ENCODE measurements at places on chromosomes 1 and 21.

GRCh38 chr1:154326546-154327465 is 1.5 kb downstream of the ATP8B2 start:
- DNase-seq, result no peak

- DNase-seq, result no peak
Observed at GRCh38 chr1:185971688-185972087, 237.5 kb downstream of the HMCN1 start.

- DNase-seq, result no peak
Observed at GRCh38 chr1:168261390-168261789, 19.3 kb upstream of the TBX19 start.

DNA sequence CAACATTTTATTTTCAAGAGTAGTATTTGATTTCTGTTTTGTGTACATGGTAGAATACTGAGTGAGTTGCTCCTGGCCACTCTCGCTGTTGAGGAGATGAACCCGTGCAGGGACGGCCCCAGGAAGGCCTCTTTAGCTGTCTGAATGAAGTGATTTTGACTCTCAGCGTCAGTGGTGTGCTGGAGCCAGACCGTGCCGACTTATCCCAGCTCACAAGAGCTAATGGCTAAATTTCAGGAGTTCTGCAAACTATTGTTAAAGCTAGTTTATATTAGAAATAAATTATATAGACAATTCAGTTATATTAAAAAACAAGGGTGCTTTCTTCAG is 111.2 kb upstream of the KIF26B start:
- DNase-seq, result no peak

DNA sequence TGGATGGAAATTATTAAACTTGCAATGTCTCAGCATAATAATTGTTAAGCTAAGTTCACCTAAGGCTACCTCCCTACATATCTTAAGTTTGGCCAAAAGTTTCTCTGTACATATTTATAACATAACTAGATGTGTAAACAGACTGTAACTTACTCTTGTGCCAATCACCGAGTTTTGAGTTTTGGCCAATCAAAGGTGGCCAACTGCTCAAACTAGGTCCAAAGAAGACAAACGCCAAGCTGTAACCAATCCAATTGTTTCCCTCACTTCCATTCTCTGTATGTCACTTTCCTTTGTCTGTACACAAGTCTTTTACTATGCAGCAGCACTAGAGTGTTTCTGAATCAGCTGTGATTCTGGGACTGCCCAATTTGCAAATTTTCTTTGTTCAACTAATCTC is 197.8 kb downstream of the LYPLAL1 start:
- no peak for DNase-seq

DNA sequence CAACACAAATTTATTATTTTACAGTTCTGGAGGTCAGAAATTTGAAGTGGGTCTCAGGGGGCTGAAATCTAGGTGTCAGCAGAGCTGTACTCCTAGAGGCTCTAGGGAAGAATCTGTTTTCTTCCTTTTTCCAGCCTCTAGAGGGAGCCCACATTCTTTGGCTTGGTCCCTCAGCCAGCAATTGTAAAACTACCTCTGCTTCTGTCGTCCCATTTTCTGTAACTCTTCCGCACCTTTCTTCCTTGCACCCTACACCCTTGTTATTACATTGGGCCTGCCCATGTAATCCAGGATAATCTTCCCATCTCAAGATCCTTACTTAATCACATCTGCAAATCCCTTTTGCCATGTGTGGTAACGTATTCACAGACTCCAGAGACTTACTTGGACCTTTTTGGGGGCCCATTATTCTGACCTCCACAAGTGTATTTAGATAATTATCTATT is 24.8 kb upstream of the THEM4 start:
- DNase-seq, result no peak

DNA sequence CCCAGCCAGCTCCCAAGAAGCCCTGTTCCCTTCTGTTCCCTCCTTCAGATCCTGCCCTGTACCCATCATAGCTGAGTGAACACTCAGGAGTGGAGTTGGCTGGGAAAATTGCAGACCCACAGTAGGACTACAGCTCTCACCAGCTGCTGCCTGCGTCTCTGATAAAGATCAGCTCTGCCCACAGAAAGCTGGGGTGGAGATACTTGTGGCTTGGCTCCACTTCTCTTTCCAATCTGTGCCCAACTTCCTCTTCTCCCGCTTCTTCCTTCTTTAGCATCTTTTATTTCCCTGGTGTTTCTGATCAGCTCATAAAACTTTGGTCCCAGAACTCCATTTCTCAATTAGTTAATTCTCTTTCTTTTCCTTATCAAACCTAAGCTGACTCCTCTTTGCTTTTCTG is 5.5 kb upstream of the CD1A start:
- DNase-seq, result no peak

- no peak for DNase-seq
Observed at GRCh38 chr1:54324251-54325140, 81.7 kb downstream of the SSBP3 start.

DNA sequence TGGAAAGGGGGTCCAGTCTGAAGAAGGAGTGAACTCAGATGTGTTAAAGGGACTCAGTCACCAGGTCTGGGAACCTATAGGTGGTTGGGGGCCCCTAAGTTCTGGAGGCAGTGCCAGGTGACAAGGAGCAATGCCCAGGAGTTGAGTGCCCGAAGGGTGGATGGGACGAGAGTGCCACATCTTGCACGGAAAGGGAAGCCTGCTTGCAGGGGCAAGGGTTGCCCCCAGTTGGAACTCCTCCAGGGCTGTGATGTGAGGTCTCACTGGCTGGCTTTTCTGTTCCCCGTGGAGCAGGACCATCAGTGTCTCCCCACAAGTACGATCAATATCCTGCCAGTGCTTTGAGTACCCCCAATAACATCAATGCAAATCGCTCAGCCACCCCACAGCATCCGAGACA is 107.3 kb downstream of the TOMM20 start:
- DNase-seq, result no peak

DNA sequence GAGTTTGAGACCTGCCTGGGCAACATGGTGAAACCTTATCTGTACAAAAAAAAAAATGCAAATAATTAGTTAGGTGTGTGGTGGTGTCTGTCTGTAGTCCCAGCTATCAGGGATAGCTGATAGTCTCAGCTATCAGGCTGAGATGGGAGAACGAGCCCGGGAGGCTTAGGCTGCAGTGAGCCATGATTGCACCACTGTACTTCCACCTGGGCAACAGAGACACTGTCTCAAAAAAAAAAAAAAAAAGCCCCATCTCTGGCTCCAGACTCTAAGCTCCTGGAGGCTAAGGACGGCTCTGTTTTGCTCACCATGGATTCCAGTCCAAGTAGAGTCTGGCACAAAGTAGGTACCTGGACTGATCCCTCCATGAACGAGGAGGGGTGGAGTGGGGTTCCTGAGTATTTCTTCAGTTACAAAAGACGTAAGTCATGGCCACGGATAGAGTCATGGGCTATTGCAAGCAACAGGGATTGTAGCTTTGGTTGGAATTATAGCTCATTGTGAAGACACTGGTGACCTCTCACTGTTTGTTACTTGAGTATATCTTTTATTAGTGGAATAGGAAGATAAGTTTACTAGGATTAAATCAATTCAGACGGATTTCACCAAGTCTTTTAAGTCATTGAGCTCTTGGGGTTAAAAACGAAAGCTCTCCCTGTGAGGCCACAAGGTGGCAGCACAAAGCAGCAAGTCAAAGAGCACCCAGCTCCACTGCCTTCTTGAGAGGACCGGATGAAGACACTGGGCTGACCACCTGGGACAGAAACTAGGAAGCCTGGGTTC is 35.6 kb upstream of the TMEM61 start:
- peak; percentile 26 for DNase-seq

DNA sequence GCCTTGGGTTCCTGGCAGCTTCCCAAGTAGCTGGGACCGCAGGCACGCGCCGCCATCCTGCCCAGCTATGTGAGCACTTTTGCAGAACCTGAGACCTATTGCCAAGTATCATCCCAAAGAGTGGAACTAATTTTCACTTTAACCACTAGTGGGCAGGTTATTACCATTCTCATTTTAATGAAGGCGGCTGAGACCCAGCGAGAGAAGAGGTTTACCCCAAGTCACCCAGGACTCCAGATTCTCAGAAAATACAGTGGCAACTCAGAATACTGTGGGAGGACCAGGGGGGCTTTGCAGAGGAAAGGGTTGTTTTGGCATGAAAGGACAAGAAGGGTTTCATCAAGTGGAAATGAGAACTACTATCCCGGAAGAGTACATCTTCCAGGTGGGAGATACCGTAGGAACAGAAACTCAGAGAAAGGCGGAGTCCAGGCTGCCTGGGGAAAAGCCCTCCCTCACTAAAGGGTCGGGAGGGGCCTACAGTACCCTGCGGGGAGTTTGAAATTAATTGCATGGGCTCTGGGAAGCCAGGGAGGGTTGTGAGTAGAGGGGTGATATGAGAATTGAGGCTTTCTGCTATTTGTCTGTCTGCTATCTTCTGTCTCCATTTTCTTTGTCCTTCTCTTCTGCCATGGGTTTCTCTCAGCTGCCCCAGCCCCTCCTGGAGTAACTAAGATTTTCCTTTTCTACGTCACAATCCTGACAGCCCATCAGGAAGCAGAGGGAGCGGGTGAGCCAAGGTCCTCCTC is 7.2 kb upstream of the SEMA4A start:
- DNase-seq, result no peak

DNA sequence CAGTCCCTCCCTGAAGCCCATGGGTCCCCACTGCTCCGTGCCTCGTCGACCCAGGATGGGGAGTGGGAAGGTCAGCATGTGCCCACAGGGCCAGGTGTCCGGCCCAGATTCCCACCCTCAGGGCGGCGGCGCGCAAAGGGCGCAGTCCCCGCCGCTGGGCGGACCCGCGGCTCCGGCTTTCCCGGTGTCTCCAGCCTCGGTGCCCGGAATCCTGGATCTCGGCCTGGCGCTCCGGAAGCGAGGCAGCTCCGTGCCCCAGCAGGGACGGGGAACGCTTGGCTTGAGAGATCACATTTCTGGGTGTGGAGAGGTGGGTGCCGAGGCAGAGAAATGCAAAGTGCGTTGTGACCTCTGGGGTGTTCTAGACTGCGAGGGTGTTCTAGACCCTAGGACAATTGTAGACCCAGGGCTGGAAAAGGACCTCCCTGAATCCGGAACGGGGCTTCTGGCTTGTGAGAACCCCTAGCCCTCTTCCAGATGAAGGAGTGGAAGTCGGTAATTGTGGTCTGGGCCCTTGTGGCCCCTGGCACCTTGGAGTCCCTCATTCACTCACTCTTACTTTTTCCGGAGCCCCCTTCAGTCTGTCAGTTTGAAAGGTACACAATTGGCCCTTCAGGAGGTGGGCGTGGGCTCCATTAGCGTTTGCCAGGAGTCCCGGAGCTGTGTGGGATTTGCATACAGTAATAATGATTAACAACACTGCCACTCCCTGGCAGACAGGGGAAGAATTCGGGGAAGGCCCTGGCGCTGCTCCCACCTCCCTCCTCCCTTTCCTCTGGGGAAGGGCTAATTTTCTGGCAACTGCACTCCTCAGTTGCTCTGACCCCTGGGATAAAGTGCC is 1.6 kb upstream of the KCND3 start:
- no peak for DNase-seq

- DNase-seq, result no peak
Observed at GRCh38 chr1:26237230-26237966, 3.4 kb downstream of the CEP85 start.

DNA sequence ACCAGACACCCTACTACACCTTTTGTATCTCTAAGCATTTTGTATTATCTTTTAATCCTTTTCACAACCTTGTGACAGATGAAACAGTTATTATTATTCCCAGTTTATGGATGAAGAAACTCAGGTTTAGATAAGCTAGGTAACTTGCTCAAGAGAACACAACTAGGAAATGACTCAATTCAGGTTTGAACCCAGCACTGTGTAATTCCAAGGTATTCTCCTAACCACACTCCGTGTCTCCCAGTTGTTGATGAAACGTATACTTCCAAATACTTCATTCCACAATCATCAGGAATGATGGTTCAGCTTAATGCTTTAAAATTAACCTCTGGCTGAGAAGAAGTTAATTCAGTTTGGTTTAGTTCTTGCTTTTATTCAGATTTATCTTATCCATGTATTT is 51.7 kb upstream of the MRPS6 start:
- DNase-seq, result no peak

DNA sequence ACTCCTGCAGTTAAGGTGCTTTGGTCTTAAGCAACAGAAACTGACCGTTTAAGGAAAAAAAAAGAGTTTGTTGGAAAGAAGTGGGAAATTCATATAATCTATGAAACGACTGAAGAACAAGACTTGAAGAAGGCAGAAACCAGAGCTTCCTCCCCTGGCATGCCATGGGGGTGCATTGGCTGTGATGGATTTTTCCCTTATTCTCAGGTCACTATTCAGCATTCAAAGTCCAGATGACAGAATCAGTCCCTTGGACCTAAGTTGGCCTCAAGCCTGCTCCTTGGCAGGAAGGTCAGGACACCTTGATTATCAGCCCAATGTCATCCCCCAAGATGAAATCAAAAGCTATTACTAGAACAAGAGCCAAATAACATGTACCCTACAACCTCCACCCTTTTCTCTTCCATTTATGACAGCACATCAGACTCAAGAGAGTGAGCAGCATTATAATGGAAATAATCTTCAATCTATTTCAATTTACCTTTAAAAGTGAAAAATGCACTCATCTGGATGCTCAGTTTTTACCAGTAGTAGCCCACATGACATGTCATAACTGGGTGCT is 15.8 kb upstream of the TMEM9 start:
- no peak for DNase-seq

GRCh38 chr21:43361493-43362296 is 65.2 kb downstream of the SIK1 start:
- DNase-seq, result no peak

GRCh38 chr1:2136386-2137235 is 58.0 kb downstream of the FAAP20 start:
- DNase-seq, result no peak

Data from stimulated activated CD8-positive, alpha-beta memory T cell treated with anti-CD3 and anti-CD28 coated beads, Interleukin-15, amount 100 ng/mL, for 24 hours (primary cell).